ENCODE measurements at places on chromosomes 11 and 22. TPM values are rescaled to one million over a fixed set of nuclear protein-coding genes. Genes with fewer than 3 reads are reported as not detected.

Gene CASP1
- total RNA-seq, result 7.8 TPM

Gene DMC1
- 1.5 TPM for total RNA-seq

Gene PHF21B
- 1.6 TPM for total RNA-seq

Gene ARHGAP8
- total RNA-seq, result not detected

GRCh38 chr22:42928969-42929837 is 72.1 kb upstream of the ARFGAP3 start:
- H3K27ac ChIP-seq, result peak overlapping the region; percentile 91
- no peak overlapping the region for H3K4me3 ChIP-seq
- H3K36me3 ChIP-seq, result no peaks in the 10 kb centered on the region
- no peaks in the 10 kb centered on the region for H3K27me3 ChIP-seq
- H3K4me1 ChIP-seq, result peaks cover 67% of the 10 kb centered on the region

- no peak for DNase-seq
- peaks cover 16% of the 10 kb centered on the region for H3K4me1 ChIP-seq
- no peaks in the 10 kb centered on the region for H3K27me3 ChIP-seq
- H3K36me3 ChIP-seq, result no peaks in the 10 kb centered on the region
- H3K27ac ChIP-seq, result no peak overlapping the region
Observed at GRCh38 chr11:110349138-110349996, 53.0 kb upstream of the RDX start.

GRCh38 chr22:31091106-31091975 is 10.2 kb downstream of the SMTN start:
- peaks cover 58% of the 10 kb centered on the region for H3K4me1 ChIP-seq
- no peaks in the 10 kb centered on the region for H3K27me3 ChIP-seq
- no peak overlapping the region for H3K4me3 ChIP-seq

- no peaks in the 10 kb centered on the region for H3K36me3 ChIP-seq
- no peak overlapping the region for H3K4me3 ChIP-seq
Observed at GRCh38 chr11:9943386-9944110, 279.7 kb downstream of the SWAP70 start.

DNA sequence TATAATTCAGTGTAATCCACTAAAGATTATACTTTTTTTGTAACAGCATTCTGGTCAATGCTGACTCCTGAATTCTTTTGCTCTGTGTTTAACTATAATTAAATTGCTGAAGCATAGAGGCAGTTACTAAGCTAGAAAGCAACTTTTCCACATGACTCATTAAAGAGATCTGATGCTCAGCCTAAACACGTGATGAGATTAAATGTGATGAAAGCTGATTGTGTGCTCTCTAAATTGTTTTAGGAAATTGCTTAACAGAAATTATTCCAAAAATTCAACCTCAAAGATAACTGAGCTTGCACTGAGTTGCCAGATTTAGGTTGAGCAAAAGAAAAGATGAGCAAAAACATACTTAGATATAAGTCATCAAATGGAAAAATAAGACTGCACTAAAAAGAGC is 1033.6 kb downstream of the FAM181B start:
- no peaks in the 10 kb centered on the region for H3K36me3 ChIP-seq
- no peaks in the 10 kb centered on the region for H3K27me3 ChIP-seq
- H3K27ac ChIP-seq, result no peak overlapping the region
- DNase-seq, result no peak

- H3K4me3 ChIP-seq, result no peak overlapping the region
- H3K4me1 ChIP-seq, result no peaks in the 10 kb centered on the region
- no peak overlapping the region for H3K27ac ChIP-seq
- no peaks in the 10 kb centered on the region for H3K27me3 ChIP-seq
Observed at GRCh38 chr11:61880031-61880430, 11.3 kb downstream of the FADS3 start.

DNA sequence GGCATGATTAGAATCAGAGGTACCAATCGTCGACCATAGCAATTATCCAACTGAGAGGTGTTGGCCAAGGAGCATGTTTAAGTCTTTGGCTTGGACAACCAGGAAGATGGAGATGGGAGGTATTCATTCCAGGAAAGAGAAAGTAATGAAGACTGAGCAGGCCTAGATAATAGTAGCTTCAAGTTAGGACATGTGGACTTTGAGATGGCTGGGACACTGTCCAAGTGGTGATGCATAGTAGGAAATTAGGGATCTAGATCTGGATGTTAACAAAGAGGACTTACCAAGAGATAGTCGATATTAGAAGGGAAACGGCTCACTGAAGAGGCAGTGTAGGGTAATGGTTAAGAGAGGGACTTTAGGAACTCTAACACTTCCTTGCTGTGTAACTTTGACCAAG is 266.7 kb downstream of the FAM76B start:
- no peaks in the 10 kb centered on the region for H3K27me3 ChIP-seq
- H3K4me3 ChIP-seq, result no peak overlapping the region
- no peak for DNase-seq
- no peaks in the 10 kb centered on the region for H3K36me3 ChIP-seq

- H3K4me1 ChIP-seq, result no peaks in the 10 kb centered on the region
- no peak for DNase-seq
- no peak overlapping the region for H3K27ac ChIP-seq
- no peaks in the 10 kb centered on the region for H3K36me3 ChIP-seq
Observed at GRCh38 chr22:45583504-45583903, 80.8 kb downstream of the FBLN1 start.

GRCh38 chr22:16970446-16970845 is 37.6 kb downstream of the GAB4 start:
- H3K27me3 ChIP-seq, result peaks cover 10% of the 10 kb centered on the region
- H3K27ac ChIP-seq, result no peak overlapping the region
- H3K4me1 ChIP-seq, result no peaks in the 10 kb centered on the region
- H3K36me3 ChIP-seq, result no peaks in the 10 kb centered on the region
- H3K4me3 ChIP-seq, result no peak overlapping the region
- DNase-seq, result no peak

- no peaks in the 10 kb centered on the region for H3K27me3 ChIP-seq
- no peak overlapping the region for H3K27ac ChIP-seq
- no peak for DNase-seq
- H3K4me1 ChIP-seq, result peaks cover 40% of the 10 kb centered on the region
Observed at GRCh38 chr11:12701811-12702592, 27.8 kb downstream of the TEAD1 start.

- no peak overlapping the region for H3K4me3 ChIP-seq
- H3K27me3 ChIP-seq, result no peaks in the 10 kb centered on the region
- H3K27ac ChIP-seq, result no peak overlapping the region
- H3K4me1 ChIP-seq, result peaks cover 24% of the 10 kb centered on the region
- no peak for DNase-seq
- H3K36me3 ChIP-seq, result no peaks in the 10 kb centered on the region
Observed at GRCh38 chr11:57430952-57431351, 4.0 kb upstream of the SLC43A3 start.

Measured in heart left ventricle (tissue), 16 donors.